Stimulated activated naive B cell treated with anti-CD40 and anti-IgM and Interleukin-4, amounts not matched to agents 10 μg/mL and 1 μg/mL and 100 μg/mL, for 72 hours (primary cell): ENCODE measurements at places on chromosomes 2 and 18.
A peak's percentile ranks its signal among the peaks of the same experiment; 100 is the strongest.

GRCh38 chr18:50619861-50620275, 60.0 kb downstream of the MAPK4 start:
- no peak for DNase-seq

GRCh38 chr2:22273853-22274252, 1111.1 kb upstream of the KLHL29 start:
- no peak for DNase-seq

- DNase-seq = no peak
Measured at GRCh38 chr2:18519914-18520450, 40.5 kb downstream of the RDH14 start.

DNA sequence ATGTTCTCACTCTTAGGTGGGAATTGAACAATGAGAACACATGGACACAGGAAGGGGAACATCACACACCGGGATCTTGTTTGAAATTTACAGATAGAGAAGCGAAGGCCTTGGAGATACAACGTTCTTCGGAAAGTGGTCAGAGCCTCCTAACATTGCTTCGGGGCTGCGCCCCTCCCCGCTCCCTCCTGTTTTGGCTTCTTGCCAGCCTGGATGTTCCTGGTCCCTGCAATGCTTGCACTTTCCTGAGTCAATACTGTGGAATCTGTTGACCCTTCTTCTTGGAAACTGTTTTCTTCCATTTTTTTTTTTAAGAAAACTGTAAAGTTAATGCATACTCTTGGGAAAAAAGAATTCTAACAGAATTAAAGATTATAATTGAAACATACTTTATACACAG, 360.8 kb downstream of the SOCS6 start:
- no peak for DNase-seq

DNA sequence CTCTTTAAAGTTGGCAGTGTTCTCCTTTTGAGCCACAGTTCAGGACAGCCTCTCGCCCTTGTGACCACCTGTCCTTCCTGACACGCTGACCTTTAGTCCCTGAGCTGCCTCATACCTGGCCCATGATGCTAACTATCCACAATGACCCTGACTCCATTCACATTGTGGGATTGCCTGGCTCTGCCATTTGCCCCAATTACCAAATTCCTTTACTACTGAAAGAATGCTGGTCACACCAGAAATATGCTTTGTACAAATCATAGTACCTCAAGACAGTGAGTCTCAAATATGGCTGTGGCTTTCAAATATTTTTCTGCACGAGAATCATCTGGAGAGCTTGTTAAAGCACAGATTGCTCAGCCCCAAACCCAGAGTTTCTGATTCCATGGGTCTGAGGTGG, 54.2 kb downstream of the LTBP1 start:
- no peak for DNase-seq

- no peak for DNase-seq
Measured at GRCh38 chr2:112720785-112721184, at the start of gene NT5DC4. Gene NT5DC4, plus strand, starts transcription at chr2:112721020. Its CDS starts 60 bp downstream, at chr2:112721080.

DNA sequence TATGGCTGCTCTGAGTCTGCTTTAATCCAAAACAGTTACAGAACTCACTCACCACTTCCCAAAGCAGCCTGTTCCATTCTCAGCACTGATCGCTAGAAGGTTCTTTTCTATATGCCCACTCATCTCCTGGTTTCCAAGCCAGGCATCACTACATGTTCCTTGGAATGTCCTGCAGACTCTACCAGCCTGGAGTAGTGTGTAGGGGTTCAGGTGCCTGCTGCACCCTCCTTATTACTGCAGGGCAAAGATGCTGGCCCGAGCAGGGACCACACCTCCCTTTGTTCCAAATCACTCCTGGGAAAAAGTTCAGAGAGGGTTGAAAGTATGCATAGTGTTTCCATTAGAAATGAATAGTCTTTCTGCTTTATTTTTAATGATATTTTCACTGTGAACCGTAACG, 196.6 kb downstream of the SH3RF3 start:
- DNase-seq = no peak

- DNase-seq = no peak
Measured at GRCh38 chr2:138823666-138824065, 43.5 kb upstream of the NXPH2 start.

- no peak for DNase-seq
Measured at GRCh38 chr2:162037028-162037795, 36.8 kb downstream of the DPP4 start.

DNA sequence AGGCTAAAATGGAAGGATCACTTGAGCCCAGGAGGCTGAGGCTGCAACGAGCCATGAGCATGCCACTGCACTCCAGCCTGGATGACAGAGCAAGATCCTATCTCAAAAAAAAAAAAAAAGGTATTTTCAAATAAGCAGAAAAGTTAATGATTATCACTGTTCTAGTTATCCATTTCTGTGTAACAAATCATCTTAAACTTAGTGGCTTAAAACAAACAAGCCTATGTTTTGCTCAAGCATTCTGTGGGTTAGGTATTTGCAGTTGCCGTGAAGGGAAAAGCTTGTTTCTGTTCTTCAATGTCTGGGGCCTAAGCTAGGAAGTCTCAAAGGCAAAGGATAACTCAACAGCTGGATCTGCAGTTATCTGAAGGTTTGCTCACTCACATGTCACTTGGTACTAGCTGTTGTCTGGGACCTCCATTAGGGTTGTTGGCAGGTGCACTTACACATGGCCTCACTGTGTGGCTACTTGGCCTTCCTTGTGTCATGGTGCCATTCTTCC, 14.1 kb downstream of the MFF start:
- no peak for DNase-seq

DNA sequence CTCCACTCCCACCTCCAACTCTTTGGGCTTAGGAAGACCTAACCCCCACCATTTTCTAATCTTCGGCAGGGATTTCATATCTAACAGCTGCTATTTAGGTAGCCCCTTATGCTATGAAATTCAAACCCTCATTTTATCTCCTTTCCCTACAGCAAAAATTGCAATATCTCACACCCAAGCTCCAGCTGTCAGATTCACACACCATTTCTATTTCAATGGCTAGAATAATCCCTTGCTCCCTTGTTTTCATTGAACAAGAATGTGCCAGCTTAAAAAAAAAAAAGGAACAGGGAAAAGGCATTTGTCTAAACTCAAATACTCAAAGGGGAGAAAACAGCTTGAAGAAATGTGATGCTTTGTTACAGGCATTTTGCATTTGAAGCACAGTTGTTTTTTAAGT, 850.6 kb upstream of the ACVR2A start:
- DNase-seq = no peak

- DNase-seq = peak; percentile 87
Measured at GRCh38 chr2:74391580-74392448, 11.7 kb upstream of the DCTN1 start.

GRCh38 chr2:37706334-37707183, 35.1 kb upstream of the CDC42EP3 start:
- DNase-seq = no peak

DNA sequence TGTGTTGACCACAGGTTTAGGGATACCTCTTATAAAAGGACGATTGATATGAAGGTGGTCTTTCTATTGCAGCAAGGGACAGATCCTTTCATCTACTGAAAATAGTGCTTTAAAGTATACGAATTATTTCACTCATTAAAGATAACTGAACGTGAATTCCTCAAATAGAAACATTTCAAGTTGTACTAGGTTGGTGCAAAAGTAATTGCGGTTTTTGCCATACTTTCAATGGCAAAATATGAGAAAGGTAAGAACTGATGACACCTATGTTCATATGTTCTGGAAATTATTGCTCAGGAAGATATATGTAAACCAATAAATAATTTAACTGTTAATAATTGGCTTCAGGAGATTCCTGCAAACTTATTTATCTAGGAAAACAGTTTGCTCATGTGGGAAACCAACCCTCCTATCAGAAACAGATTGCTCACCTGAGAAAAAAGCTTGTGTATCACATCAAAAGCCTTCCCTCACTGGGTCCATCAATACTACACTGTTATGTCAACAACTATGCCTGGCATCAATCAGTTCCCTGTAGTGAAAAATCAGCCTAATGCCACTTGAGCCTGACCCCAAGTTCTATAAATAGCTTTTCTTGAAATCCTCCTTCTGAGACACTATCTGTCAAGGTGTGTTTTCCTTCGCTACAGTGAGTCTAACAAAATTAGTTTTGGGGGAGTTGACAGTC, 81.5 kb upstream of the ACSL3 start:
- no peak for DNase-seq

DNA sequence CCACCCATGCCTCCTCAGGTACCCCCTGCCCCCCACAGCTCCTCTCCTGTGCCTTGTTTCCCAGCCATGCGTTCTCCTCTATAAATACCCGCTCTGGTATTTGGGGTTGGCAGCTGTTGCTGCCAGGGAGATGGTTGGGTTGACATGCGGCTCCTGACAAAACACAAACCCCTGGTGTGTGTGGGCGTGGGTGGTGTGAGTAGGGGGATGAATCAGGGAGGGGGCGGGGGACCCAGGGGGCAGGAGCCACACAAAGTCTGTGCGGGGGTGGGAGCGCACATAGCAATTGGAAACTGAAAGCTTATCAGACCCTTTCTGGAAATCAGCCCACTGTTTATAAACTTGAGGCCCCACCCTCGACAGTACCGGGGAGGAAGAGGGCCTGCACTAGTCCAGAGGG, 803 bp upstream of the DES start:
- DNase-seq = no peak

DNA sequence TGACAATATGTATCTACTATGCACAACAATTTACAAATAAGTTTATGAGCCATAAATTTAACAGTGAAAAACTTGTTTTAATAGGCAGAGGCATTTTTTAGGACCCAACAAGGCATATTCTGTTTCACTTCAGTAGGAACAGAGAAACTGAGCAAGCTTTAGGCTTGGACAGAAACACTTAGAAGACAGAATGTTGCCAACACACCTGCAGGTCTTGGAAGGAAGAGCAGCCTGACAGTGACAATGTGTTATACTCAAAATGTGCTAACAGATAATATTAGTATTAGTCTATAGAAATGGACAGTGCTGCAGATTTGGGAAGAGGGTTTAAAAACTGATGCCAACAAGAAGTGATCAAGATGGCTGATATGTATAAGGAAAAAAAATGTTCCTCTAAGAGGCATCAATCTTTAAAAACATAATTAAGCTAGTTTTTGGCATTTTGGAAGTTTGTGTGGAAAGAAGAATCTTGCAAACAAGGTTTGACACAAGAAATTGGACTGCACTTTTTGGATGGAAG, 297.1 kb upstream of the FSIP2 start:
- DNase-seq = no peak

GRCh38 chr18:24734058-24734457, 273.6 kb downstream of the HRH4 start:
- no peak for DNase-seq

GRCh38 chr18:7566244-7566566, 911 bp upstream of the PTPRM start:
- no peak for DNase-seq

DNA sequence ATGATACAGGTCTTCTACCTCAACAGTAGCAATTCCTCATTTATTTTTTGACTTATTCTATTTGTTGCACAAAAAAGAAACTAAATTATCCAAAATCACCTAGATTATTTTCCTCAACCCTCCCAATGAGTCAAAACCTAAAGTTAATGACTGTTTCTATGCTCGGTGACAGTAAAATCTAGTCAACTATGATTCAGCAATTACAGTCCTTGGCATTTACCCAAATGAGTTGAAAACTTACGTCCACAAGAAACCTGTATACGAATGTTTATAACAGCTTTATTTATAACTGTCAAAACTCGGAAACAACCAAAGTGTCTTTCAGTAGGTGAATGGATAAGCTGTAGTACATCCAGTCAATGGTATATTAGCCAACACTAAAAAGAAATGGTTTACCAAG, 439.3 kb downstream of the CBLN2 start:
- no peak for DNase-seq

DNA sequence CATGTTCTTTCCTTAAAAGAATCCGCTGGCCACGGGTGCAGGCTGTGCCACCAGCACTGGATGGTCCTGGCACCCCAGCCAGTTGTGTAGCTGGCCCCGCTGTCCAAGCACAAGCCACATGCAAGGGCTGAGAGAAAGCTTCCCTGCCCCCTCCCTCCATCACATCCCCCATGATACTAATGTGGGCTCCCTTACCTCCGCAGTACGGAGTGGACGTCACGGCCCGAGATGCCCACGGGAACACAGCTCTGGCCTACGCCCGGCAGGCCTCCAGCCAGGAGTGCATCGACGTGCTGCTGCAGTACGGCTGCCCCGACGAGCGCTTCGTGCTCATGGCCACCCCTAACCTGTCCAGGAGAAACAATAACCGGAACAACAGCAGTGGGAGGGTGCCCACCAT, 44.5 kb downstream of the GBX2 start:
- DNase-seq = no peak

DNA sequence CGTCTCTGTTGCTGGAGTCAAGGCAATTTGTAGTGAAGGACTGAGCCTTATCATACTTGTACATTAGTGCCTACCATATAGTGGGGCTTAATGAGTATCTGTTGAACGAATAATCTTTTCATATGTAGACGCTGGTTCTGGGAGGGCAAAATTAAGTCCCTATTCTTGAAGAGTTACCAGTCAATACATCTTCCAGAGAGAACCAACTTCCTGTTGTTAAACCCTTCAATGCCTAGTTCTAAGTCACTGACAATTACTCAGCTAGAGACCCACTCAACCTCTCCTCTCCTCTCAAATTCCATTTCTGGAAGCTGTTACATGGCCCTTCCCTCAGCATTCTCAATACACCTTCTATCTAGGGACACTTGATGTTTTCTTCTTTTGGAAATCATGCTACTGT, 1.1 kb upstream of the MOB4 start:
- DNase-seq = no peak

DNA sequence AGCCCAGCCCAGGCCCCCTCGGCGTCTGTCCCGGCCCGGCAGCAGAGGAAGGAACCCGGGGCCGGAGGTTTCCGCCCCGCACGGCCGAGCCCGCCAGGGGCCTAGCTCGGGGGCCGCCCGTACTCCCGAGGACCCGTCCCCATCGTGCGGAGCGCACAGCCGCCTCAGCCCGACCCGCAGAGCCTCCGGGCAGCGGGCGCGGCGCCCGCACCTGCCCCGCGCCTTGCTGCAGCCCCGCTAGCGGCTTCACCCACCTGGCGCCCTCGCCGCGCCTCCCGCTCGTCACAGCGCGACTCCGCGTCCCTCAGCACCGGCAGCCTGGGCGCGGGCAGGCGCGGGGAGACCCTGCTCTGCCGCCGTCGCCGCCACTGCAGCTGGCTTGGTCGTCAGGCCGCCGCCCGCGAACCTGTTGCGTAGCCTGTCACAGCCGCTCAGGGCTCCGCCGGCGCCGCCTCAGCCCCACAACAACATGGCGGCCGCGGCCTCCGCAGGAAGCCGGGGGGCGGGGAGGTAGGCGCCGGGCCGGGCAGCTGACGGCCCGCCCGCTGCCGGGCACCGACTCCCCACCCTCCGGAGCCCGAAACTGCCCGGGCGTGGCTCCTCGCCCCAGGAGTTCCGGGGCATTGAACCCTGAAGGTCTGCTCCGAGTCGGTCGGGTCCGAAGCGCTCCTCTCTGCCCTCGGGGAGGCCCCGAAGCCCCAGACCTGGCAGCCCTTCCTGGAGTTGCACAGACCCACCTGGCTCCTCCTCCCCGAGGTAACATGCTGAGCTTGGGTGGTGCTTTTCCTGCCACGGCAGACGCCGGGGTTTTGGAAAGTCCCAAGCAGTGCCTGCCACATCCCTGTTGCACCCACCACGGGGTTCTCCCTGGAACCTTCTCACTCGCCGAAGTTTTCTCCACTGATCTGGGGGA, at the start of gene ITSN2:
Gene ITSN2, minus strand, starts transcription at position 487 of the 913 bp plus-strand sequence. CDS start 32,454 bp downstream, outside the sequence.
- DNase-seq = peak; percentile 92
